ENCODE measurements at places on chromosomes 3 and 15.

GRCh38 chr3:177824190-177824786 lies 627.0 kb upstream of the TBL1XR1 start:
- DNase-seq = peak; percentile 81

GRCh38 chr15:81334768-81335435 lies 11.0 kb upstream of the STARD5 start:
- no peak for DNase-seq

DNA sequence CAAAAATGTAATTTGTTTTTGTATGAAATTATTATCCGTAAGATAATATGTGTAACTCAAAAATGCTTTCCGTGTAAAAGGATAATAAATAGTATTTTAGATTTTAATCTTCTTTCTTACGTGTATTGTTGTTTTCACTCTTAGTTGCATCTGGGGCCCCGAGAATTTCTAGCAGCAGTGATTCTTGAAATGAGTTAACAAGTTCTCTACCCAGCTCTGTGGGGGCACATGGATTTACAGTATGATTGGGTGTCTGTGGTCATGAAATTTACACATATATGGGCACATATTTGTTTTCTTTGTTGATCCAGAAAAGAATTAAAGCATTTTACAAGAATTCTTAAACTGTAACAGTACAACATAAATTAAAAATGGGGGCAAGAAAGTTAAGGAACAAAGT lies 145.9 kb upstream of the LRRFIP2 start:
- no peak for DNase-seq

- DNase-seq = no peak
Measured at GRCh38 chr3:141963301-141963700, 86.9 kb downstream of the ATP1B3 start.

DNA sequence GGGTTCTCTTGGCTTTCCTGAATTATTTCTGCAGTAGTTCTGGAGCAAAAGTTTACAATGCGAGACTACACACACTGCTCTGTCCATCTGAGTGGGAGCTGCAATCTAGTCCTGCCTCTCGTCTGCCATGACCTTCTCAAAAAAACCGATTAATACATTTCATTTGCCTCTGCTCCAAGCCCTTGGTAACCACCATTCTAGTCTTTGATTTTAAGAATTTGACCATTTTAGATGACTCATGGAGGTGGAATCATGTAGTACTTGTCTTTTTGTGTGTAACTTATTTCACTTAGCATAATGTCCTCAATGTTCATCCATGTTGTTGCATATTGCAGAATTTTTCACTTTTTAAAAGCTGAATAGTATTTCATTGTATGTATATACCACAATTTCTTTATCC lies 356.9 kb downstream of the SV2B start:
- no peak for DNase-seq

- DNase-seq = no peak
Measured at GRCh38 chr3:188942191-188942590, 229.6 kb upstream of the TPRG1 start.

GRCh38 chr3:25424614-25425013 lies 3.4 kb upstream of the RARB start:
- DNase-seq = no peak

GRCh38 chr3:51637941-51638471 lies 33.0 kb upstream of the TEX264 start:
- DNase-seq = no peak

GRCh38 chr15:34616613-34617012 lies 33.2 kb upstream of the GOLGA8B start:
- no peak for DNase-seq

- DNase-seq = peak; percentile 90
Measured at GRCh38 chr15:31325595-31326155, 960 bp upstream of the KLF13 start.

DNA sequence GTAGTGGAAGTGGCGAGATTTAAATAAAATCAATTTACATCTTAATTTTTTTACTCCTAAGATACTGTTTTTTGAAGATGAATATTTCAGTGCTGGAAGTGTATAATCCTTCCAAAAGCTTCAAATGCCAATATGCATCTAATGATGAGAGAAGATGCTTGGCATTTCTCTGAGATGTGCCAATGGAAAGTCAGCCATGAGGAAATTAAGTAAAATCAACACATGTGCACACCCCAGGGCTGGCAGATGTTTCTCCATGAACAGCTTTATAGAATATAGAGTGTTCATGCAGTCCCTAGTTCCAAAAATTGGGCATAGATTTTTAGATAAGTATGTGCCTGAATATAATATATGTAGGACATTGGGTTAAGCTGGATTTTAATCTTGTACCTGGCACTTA lies 90.1 kb downstream of the CPNE4 start:
- no peak for DNase-seq

DNA sequence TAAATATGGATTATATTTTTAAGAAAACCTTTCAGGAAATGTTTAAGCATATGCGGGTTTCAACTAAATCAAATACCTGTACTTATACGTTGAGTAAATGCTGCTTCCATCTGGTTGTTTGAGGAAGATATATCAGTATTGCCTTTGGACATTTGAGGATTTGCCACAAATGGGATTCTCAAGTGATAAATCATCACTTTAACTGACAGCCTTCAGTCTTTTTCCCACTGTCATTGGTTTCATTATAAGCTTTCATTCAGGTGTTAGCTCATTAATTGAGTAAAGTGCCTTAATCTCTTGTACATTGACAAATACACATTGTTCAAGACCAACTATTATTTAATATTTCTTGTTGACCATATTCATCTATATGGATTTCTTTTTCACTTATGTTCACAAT lies 217.2 kb downstream of the EDEM1 start:
- DNase-seq = no peak

DNA sequence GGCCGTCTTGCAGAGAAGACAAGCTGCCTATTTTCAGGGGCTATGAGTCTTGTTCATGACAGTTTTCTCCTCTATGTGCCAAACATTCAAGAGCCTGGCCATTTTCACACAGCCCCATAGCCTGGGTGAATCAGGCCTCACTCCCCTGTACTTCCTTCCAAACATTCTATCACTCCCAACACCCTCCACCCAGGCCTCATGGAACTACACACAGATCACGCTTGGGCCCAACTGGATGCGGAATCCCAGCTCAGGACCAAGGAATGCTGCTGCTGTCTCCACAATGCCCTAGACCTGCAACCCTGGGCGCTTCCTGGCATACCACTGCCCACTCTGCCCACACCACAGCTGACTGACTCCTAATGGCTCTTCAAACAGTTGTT lies 39.4 kb upstream of the PCSK6 start:
- DNase-seq = no peak

GRCh38 chr3:106006001-106006400 lies 137.2 kb upstream of the CBLB start:
- no peak for DNase-seq

DNA sequence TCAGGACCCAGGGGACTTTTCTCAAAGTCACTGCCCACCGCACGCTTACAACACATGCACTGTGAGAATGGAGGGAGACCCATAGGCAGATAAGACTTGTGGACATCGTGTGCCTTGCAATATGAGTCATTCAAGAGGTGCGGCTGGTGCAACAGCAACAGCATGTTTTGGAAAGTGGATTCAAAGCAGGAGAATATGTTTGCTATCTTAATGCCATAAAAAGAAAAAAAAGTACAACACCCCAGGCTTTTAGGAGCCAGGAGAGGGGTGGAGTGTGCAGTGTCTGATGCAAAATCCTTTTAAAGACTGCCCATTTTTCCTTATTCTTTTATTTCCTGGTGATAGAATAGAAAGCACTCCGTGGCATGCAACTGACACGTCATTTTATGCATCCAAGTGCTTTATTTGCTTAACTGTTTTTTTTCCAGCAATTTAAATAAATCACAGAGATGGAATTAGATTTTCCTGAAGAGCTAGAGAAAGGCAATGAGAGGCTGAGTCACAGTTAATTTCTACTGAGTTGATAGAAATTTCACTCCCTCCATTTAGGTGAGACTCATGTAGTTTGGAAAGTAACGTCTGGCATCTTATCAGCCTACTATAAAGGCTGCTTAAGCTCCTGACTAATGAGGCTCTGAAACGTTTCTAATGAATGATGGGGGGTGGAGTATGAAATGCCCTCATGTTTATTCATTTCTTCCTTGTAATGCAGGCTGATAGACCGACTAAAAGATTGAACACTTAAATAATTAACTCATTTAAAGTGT lies 96.4 kb downstream of the NSUN3 start:
- DNase-seq = no peak

DNA sequence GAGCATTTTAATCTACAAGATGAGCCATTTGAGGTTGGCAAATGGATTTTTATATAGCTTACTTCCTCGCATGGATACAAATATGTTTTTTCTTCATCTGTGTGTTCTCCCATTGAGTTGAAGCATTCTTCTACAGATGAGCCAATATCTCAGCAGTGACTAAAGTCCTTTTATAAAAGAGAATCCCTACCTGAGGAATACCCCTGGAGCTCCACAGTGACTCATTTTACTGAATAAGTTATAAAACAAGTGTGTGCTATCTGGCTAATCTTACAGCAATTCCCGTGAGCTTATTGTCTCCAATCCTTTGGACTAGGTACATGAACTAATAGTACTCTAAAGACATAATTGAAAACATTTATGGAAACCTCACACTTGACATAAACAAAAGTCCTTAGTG lies 354.2 kb upstream of the BCHE start:
- no peak for DNase-seq

DNA sequence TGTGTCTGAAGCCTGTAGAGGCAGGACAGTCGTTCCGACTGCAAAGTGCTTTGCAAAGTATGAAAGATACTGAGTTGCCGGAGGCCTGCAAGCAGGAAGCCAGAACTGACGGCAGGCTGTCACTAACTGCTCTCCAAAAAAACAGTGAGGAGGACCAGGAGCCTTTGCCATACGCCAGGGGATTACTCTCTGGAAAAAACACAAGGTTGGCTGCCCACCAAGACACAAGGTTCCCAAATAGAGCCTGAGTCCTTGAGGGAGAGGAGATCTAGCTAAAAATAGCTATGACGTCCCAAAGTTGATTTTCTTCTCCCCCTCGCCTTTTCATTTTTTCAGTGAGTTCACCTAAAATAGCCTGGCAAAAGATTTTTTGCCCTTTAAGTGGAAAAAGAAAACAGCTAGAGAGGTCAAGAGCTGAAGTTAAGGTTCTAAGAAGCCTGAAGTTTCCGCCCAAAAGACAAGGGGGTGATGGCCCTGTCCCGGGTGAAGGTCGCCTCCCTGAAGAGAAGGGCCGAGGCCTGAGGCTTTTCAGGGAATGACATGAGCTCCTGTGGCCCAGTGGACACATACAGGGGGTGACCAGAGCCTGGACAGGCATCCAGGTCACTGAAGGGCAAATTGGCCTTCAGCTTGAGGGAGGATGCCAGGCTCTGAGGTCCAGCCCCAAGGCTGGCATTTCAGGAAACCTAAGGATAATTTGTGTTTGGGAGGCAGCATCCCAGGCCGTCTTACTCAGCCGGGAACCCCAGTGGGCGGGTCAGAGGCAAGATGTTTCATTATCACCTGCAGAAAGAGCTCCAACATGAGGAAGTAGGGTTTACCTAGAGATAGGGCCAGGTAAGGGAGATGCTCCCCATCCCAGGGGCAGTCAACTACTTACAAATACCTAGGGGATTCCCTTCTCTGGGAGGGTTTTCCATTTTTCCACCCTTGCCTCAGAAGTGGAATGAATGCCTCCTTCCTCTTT lies 44.9 kb upstream of the DGKG start:
- no peak for DNase-seq

GRCh38 chr3:110149763-110150162 lies 812.4 kb upstream of the DPPA4 start:
- no peak for DNase-seq

DNA sequence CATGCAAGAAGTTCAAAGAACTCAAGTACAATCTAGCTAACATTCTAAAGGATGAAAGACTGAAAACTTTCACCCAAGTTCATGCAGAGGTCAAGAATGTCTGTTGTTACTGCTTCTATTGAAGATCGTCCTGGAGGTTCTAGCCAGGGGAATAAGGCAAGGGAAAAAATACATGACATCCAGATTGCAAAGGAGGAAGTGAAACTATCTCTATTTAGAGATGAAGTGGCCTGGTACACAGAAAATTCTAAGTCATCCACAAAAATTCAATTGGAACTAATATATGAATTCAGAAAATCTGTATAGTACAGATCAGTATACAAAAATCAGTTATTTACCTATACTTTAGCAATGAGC lies 693.0 kb downstream of the NR2F2 start:
- DNase-seq = no peak

GRCh38 chr15:67925182-67925581 lies 85.3 kb upstream of the RNU6-1 start:
- no peak for DNase-seq

- no peak for DNase-seq
Measured at GRCh38 chr3:119681279-119681678, 4.1 kb upstream of the COX17 start.

GRCh38 chr3:194161131-194162045 lies 25.4 kb downstream of the HES1 start:
- no peak for DNase-seq

- no peak for DNase-seq
Measured at GRCh38 chr15:49040151-49040550, 6.1 kb downstream of the SECISBP2L start.

DNA sequence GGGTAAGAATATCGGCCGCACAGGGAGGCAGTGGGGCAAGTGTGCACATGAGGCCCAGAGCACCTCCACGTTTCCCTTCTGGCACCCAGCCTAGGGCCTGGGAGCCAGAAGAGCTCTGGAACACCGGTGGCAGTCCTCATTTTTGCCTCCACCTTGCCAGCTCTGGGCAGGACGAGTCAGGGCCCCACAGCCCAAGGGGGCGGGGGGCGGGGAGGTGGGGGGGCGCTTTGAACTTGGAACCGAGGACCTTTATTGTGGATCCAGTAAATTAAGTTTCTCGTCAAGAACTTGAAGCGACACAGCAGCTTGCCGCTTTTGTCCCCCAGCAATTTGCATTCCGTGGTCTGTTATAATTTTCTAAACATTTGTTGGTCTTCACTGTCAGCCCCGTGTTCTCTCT lies 66.8 kb downstream of the SLC6A11 start:
- no peak for DNase-seq

GRCh38 chr3:49401766-49402165 lies 10.0 kb downstream of the RHOA start:
- no peak for DNase-seq

GRCh38 chr3:18841422-18842343 lies 306.6 kb upstream of the KCNH8 start:
- no peak for DNase-seq

- DNase-seq = no peak
Measured at GRCh38 chr3:167843481-167843880, 108.0 kb downstream of the SERPINI1 start.

DNA sequence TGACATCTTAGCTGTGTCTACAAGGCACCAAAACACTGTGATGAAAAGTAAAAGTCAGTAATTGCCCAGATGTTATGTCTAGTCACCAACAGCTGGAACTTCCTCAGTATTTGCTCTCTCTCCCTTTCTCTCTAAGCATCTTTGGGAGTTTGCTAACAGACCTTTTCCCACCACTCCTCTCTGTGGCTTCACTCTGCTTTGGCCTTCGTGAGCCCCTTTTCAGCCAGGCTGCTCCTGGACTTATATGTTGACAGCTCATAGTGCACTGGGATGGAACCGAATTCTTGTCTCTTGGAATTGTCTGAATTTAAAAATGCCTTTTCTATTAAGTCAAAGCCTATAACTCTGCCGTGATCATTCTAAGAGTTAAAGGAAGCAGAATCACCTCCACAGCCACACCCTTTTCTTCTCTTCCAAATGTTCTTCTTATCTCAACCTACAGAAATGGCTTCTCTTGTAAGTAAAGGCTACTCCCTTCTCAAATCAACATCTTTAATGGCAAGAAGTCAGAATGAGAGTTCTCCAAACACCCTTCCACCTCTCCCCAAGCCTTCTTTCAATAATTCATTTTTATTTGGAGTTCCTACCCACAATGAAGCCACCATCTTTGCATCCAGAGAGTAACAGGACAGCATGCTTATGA lies 17.2 kb upstream of the FOXP1 start:
- no peak for DNase-seq
